ENCODE measurements at places on chromosomes 5 and 9.

GRCh38 chr5:178215280-178216002 is 11.1 kb downstream of the HNRNPAB start:
- DNase-seq: no peak

DNA sequence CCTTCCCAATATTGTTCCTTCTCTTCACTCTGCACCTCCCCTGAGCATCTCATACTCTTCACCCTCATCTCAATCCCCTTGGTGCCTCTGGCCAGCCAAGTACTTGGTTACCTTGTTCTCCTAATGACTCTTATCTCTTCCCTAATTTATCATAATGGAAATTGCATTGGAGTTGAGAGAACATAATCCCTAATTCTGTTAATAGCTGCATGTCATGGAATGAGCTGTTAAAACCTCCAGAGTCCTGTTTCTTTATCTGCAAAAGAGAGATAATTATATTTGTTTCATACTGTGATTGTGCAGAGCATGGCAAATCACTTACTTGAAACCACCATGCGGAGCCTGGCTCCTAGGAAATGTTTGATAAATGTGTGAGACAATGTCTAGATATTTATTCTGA is 1074.9 kb upstream of the DMAC1 start:
- DNase-seq: no peak

DNA sequence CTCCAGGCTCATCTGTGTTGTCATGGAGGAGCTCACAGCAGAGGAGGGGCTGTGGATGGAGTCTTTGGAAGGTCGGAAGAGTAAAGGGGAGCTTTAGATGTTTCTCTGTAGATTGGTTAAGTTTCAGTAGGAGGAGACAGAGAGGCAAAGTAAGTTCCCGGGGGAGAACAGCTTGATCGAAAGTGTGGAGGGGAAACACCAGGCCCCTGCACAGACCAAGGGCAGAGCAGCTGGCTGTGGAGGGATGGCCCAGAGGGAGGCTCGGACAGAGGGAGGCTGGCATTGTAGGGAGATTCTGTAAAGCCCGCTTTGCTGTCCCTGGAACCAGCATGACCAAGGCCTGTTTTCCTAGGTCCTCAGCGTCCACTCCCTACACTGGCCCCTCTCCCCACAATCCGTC is 5.3 kb upstream of the OR2V2 start:
- DNase-seq: no peak

GRCh38 chr5:453725-454481 is 10.9 kb downstream of the EXOC3 start:
- DNase-seq: no peak

GRCh38 chr5:125401724-125402622 is 655.5 kb upstream of the ZNF608 start:
- DNase-seq: no peak

DNA sequence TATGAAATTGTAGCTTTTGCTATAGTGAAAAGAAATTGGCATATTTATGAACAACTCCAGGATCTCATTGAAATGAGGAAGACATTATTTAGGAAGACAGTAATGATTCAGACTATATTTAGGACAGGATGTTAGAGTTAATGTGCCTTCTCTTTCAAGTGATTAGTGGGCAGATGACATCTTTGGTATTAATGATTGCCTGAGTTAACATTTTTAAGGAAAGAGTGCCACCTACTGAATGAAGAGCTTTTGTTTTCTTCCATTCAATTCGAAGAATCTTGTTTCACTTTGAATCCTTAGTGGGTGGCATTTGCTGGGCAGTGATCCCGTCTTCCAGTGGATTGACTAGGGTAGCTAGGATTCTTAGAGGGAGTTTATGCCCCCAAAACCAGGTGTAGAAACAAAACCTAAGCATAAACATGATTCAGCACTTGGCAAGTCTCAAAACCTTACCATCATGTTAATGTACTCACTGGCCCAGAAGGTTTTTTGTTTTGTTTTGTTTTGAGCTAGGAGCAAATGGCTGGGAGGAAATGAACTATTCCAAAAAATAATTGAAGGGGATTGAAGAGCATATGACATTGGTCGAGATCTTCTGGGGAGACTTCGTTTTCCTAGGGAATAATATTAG is 23.2 kb downstream of the MAP3K1 start:
- no peak for DNase-seq

DNA sequence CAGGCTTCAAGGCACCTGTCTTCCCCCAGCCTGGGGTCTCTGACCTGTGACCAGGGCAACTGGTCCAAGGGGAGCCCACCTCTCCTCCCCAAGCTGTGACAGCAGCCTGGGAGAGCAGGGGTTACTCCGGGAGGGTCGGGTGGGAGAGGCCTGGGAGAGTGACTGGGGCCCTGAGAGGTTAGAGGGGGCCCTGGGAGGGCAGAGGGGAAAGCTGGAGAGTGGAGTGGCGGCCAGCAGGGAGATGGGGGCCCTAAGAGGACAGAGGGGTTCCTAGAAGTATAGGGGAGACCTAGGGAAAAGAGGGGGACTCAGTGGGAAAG is 302 bp downstream of the LCN9 start:
- DNase-seq: no peak

DNA sequence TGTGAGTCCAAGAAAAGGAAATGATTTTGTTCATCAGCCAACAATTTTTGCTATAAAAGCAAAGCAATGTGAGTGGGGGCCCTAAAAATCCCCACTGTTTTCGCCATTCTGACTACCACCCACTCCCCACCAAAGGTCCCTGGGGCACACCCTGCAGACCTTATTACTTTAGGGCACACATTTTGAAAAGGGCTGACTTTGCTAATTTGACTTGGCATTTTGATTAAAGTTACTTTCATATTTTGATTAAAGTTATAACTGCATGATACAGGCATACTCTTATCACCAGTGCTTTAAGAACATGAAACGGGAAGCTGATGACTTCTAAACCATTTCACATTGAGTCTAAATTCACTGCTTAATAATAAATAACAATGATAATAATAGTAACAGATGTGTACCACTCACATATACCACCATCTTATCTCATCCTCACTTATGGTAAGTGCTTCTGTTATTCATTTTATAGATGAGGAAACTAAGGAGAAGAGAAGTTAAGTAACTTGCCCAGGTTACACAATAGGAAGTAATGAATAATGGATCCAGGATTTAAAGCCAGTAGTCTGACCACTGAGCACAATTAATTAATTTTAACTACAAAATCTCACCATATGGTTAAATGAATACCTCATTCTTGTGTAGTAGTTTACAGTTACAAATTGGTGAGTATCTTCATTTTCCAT is 25.4 kb upstream of the NR3C1 start:
- DNase-seq: no peak

DNA sequence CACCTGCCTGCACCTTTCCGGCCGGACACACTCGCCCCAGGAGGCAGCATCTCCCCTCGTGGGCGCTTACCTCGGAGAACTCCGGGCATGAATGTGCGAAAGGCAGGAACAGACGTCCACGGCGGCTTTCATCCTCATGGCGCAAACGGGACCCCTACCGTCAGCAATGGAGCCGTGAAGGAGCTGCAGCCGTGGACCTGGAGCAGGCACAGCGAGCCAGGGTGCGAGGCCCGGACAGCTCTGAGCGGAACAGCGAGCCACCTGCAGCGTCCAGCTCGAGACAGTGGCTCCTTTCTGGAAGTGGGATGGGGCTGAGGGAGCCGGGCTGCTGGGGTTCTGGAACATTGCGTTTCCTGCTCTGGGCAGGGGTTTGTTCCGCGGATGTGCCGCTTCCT is 7.8 kb upstream of the SLC6A19 start:
- no peak for DNase-seq

DNA sequence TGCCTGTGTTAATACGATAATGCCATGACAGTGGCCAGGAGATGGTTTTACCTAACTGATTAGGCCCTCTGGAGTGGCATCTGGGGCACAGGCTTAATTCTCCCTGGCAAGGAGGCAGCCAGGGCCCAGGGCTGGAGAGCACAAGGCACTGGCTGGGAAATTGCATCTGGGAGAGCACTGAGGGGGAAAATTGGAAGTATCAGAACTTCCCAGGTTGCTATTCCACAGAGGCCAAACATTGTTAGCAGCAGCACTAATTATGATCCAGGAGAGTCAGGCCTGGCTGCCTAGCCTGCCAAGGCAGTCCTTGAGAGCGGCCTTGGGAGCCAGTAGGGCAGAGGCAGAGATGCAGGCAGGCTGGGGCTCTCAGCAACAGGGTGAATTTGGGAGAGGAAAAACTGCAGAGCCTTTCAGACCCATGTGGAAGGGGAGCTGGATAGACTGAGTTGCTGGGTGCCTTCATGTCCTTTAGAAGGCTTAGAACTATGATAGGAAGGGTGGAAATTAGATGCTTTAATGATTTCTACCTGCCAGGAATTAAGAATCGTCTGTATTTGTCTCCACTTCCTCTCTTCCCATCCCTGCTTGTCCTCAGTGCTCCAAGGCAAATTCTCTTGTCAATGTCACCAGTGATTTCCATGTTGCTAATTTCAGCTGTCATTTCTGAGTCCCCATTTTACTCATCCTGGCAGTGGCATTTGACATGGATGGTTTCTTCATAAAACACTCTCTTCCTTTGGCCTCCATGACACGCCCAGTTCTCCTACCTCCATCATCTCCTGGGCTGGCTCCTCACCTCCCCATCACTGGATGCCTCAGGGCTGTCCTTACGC is 56.1 kb upstream of the HSPA9 start:
- DNase-seq: no peak

GRCh38 chr5:133510634-133511262 is 101.6 kb downstream of the FSTL4 start:
- no peak for DNase-seq

DNA sequence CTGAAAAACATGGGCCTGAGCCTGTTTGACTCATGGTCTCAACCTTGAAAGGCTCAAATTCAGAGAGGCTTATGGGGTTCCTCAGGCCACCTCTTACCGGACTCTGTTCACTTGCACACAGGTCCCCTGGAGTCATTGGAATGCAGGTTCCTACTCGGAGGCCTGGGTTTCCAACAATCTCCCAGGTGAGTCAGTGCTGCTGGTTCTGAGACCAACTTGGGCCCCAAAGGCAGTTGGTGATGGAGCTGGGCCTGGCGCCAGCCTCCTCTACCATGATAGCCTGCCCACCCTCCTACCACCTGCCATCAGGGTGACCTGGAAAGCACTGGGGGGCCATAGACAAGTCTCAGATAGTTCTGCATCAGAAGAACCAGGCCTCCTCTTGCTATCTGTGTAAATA is 188.4 kb downstream of the RGS3 start:
- DNase-seq: no peak

GRCh38 chr5:81789033-81789432 is 38.1 kb upstream of the SSBP2 start:
- DNase-seq: no peak

DNA sequence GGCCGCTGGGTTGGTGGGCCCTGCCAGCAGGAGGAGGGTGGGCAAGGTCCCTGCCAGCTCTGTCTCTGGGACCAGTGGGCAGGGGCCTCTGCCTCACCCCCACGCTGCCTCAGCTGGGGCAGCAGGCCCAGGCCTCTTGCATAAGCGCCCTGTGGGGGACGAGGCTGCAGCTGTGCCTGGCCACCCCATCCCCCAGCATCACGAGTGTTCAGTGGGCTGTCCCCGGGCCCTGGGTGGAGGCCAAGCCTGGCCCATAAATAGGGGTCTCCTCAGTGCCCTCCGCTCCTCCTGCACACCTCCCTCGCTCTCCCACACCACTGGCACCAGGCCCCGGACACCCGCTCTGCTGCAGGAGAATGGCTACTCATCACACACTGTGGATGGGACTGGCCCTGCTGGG is at the start of gene PTGDS:
Gene PTGDS, plus strand, starts transcription at position 282 of the 400 bp plus-strand sequence. Its CDS starts 75 bp downstream, at position 357.
- no peak for DNase-seq

DNA sequence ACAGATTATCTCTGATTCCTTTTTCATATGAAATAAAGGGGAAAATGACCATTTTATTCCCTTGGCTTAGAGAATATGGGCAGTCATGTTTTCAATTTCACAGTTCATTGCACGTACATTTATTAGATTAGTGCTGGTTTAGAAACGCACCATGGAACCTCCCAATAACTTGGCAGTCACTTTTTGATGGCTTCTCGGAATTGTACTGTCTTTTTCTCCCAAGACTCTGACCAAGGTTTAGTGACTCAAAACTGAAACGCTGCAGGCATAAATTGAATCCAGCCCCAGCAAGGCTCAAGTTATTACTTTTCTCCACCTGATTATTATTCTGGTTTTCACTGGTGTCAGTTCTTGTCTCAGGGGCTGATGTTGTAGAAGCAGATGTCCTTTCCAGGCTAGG is 55.6 kb upstream of the EGFLAM start:
- no peak for DNase-seq

- DNase-seq: no peak
Observed at GRCh38 chr9:104927216-104927911, 591 bp downstream of the ABCA1 start.

DNA sequence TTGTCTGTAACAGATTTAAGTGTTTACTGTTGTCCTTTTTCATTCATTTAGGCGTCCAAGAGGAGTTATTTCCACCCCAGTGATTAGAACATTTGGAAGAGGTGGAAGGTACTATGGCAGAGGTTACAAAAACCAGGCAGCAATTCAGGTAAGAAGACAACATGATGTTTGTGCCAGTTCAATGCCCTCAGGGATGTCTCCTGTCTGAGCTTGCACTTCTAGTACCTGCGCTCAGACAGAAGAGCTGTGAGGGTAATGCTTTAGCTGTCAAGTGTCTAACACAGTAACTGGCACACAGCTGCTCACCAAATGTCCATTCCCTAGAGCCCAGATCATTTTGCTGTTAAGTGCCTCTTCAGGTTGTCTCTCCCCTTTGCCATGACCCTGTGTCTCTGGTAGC is 14.2 kb upstream of the PHF2 start:
- DNase-seq: no peak

- no peak for DNase-seq
Observed at GRCh38 chr9:7844242-7844641, 44.7 kb upstream of the DMAC1 start.

DNA sequence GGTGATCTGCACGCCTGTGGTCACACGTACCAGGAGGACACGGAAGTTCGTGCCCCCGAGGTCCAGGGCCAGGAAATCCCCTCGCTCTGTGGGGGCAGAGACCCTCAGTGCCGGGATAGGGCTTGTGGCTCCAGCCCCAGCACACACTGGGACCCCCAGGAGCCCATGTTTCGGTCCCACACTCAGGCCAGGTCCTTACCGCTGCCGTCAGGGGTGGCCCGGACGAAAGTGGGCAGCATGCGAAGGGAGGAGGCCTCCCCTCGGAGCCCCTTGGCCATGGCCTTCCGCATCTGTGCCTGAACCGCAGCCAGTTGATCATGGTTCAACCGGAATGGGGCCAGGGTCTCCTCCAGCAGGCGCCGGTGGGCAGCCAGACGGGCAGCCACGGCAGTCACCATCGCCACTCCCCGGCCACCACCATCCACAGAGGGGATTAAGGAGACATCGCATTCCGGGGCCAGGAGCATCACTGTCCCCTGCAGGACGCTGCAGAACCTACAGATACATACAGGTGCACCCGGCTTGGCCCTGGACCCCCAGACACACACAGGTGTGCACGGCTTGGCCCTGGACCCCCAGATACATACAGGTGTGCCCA is 11.8 kb downstream of the HK3 start:
- DNase-seq: no peak

GRCh38 chr5:154811239-154811638 is 39.2 kb downstream of the FAXDC2 start:
- DNase-seq: no peak

- DNase-seq: no peak
Observed at GRCh38 chr5:42749020-42749419, 7.6 kb upstream of the CCDC152 start.

GRCh38 chr5:132971483-132972435 is 8.3 kb upstream of the AFF4 start:
- DNase-seq: no peak

GRCh38 chr5:67338421-67338820 is 141.8 kb upstream of the CD180 start:
- no peak for DNase-seq

All from NCI-H2107 (cell line).